ENCODE measurements at places on chromosomes 13 and 19. TPM values are rescaled to one million over a fixed set of nuclear protein-coding genes. Genes with fewer than 3 reads are reported as not detected.

- no peaks in the 10 kb centered on the region for H3K36me3 ChIP-seq
- DNase-seq, result no peak
- no peak overlapping the region for H3K4me3 ChIP-seq
- no peaks in the 10 kb centered on the region for H3K27me3 ChIP-seq
- no peaks in the 10 kb centered on the region for H3K4me1 ChIP-seq
Observed at GRCh38 chr13:71460211-71460610, 406.8 kb downstream of the DACH1 start.

- no peaks in the 10 kb centered on the region for H3K36me3 ChIP-seq
- peaks cover 26% of the 10 kb centered on the region for H3K27me3 ChIP-seq
- H3K27ac ChIP-seq, result no peak overlapping the region
- H3K4me1 ChIP-seq, result peaks cover 26% of the 10 kb centered on the region
- no peak for DNase-seq
- peak overlapping the region; percentile 50 for H3K4me3 ChIP-seq
Observed at GRCh38 chr13:94711561-94712286, 621 bp downstream of the SOX21 start.

GRCh38 chr13:25473864-25474263, 102.1 kb downstream of the ATP8A2 start:
- DNase-seq, result no peak
- no peak overlapping the region for H3K27ac ChIP-seq
- no peaks in the 10 kb centered on the region for H3K27me3 ChIP-seq

The OPA3 gene
- 6.7 TPM for total RNA-seq

DNA sequence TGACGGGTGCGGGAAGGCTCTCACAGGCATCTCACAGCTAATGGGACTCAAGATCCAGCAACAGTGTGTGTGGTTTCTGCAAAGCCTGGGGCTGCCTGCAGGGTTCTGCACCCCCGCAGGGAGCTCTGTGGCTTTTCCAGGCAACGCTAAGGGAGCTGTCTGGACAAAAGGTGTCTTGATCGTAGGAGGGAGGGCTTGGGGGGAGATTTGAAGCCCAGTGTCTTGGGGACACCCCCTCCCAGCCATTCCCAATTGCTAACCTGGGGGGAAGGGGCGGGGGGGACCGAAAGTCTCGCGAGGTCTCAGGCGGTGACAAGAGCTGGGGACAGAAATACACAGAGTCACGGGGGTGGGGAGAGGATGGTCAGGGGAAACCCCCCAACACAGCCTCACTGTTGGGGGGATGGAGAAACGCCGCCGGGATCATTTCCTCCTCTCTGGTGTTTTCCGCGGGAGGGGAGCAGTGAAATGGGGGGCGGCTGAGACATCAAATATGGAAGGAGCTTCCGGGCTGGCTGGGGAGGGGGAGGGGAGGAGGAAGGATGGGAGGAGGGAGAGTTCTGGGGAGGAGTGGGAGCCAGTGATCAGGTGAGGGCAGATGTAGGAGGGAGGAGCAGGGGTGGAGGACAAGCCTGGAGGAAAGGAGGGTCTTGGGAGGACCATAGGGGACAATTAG, 13.3 kb downstream of the KCNC3 start:
- peaks cover 4% of the 10 kb centered on the region for H3K27me3 ChIP-seq
- no peaks in the 10 kb centered on the region for H3K4me1 ChIP-seq
- DNase-seq, result no peak
- no peak overlapping the region for H3K4me3 ChIP-seq

DNA sequence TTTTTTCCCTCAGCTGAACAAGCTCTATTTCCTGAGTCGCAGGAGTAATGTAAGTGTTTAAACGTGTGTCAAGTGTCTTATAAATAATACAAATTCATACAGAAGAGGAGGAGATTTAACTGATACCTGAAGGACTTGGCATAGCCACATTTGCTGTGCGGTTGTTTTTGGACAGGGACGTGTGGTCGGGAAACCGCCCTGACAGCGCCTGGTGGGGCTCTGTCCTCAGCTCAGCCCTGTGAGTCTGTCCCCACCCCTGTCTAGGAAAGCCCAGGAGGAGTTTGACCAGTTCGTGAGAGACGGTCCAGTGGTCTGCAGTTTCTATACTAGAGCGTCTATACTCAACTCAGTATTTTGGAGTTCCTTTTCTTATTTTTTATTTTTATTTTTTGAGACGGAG, 16.7 kb downstream of the ZIC2 start:
- H3K4me1 ChIP-seq, result no peaks in the 10 kb centered on the region
- H3K27ac ChIP-seq, result no peak overlapping the region
- no peak for DNase-seq
- H3K27me3 ChIP-seq, result peaks cover 2% of the 10 kb centered on the region

The VSTM2B gene
- not detected for total RNA-seq

DNA sequence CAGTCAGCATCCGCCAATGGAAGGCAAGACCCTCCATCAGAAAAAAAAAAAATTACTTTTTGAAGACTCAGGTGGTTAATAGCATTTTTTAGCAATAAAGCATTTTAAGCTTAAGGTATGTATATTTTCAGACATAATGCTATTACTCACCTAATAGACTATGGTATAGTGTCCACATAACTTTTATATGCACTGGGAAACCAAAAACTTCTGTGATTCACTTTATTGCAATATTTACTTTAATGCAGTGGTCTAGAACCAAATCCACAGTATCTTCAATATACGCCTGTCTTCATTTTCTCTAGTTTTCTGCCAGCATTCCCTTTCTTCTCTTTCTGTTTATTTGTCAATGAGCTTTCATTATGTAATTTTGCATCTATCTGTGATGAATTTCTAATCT, 418.1 kb downstream of the SLITRK6 start:
- H3K36me3 ChIP-seq, result no peaks in the 10 kb centered on the region
- no peaks in the 10 kb centered on the region for H3K27me3 ChIP-seq
- H3K27ac ChIP-seq, result no peak overlapping the region
